NCI-H2171 (cell line): ENCODE measurements at places on chromosomes 6 and 20.

DNA sequence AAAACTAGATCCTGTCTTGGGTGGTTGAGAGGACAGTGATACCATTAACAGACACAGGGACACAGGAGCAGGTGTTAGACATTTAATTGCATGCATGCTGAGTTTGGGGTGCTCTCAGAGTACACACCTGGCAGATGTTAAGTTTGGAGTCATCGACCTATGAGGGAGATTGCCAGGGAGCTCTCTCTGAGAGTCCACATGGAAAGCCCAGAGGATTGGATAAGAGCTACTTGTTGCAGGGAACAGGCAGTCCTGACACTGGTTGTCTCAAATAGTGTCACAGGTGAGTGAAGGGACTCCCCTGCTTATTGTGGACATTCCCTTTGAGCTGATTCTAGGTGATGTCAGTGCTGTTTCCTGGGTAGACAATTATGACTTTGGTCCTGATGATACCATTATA is 3.1 kb downstream of the ATRN start:
- DNase-seq, result no peak

DNA sequence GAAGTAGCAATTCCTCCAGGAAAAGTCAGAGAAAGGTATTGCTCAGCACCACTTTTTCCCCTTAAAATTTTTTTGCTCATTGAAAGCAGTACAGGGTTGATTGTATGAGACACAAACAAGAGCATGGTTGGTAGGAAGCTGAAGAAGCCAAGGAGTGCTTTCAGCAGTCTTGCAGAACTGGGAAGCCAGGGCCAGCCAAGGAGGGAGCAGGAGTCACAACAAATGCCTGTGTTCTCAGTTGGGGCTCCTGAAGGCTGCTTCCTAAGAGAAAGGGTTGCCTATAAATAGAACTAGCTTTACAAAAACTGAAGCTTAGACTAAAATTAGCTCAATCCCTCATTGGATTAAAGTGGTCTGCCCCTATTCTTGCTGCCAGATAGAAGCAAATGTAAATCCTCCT is 3.3 kb upstream of the THEMIS start:
- DNase-seq, result no peak

- DNase-seq, result no peak
Observed at GRCh38 chr6:137883400-137884148, 16.5 kb downstream of the TNFAIP3 start.

GRCh38 chr6:143603455-143603854 is 74.3 kb upstream of the PHACTR2 start:
- DNase-seq, result no peak

GRCh38 chr6:38306931-38307330 is 332.8 kb downstream of the BTBD9 start:
- DNase-seq, result peak; percentile 25

DNA sequence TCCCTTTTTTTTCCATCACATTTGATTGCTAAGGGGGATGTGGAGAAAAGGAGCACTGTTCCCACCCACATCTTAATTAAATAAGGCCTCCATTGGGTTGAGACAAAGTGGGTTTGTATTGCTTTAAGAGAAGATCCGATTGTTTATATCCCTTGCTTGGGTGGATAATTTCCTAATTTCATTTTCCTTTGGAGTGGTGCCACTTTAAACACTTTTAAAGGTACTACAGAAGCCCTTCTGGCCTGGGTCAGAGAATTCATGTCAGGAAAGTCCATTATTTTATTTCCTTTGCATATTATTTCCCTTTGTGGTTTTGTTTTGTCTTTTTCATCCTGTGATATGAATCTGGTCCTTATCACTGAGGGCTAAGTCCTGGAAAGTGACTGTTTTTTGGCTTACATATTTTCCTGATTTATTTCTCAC is 56.9 kb downstream of the PHACTR2 start:
- no peak for DNase-seq

- no peak for DNase-seq
Observed at GRCh38 chr20:58715391-58715800, 22.8 kb downstream of the NPEPL1 start.

- DNase-seq, result no peak
Observed at GRCh38 chr6:151136141-151136755, 103.5 kb upstream of the AKAP12 start.

DNA sequence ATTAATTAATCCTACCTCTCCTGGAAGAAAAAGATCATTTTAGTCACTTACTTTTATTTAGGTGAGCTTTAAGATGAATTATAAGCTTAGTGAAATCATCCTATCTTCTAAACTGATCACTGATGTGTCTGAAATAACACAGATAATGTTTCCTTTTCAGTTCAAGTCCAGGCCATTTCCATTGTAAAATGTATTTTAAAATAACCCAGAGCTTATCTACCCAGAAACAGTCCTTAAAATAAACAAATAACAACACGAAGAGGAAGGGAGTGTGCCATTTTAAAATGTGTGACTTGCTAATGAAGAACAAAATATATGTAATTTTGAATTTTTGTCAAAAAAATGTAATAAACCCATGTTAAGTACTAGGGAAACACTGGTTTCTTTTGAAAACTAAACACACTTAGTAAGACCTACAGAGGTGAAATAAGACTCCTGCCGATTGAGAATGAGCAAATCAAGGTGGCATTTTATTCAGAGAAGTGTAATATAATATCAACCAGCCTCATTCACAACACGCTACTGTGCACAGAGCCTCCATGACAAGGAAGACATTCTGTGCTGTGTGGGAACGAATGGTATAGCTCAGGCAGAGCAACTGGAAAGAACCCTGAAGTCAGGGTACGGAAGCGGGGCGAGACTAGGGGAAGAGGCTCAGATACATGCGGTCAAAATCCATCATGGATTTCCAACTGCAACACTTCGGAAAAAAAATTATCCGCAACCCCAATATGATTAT is 7.7 kb downstream of the LRP11 start:
- no peak for DNase-seq

DNA sequence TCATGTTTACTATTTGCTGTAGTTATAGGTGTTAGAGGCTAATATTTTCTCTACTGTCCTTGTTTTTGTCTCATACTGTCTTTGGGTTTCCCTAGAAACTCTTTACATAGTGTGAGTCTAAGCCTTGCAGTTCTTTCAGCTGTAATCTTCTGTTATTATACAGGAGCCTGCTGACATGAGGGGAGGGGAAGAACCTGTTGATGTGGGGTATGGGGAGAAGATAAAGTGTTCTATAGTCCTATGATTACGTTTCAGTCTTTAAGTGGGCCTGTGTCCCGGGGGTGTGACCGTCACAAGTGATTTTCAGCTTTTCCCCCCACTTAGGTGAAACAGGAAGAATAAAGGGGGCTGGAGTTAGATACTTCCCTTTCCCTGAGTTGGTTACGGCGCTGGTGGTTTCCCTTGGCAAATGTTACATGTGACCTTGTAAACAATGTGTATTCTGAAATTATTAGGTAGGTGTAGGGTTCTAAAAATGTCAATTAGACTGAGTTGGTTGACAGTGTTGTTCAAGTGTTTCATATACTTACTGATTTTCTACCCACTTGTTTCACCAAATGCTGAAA is 41.3 kb downstream of the REV3L start:
- DNase-seq, result no peak

DNA sequence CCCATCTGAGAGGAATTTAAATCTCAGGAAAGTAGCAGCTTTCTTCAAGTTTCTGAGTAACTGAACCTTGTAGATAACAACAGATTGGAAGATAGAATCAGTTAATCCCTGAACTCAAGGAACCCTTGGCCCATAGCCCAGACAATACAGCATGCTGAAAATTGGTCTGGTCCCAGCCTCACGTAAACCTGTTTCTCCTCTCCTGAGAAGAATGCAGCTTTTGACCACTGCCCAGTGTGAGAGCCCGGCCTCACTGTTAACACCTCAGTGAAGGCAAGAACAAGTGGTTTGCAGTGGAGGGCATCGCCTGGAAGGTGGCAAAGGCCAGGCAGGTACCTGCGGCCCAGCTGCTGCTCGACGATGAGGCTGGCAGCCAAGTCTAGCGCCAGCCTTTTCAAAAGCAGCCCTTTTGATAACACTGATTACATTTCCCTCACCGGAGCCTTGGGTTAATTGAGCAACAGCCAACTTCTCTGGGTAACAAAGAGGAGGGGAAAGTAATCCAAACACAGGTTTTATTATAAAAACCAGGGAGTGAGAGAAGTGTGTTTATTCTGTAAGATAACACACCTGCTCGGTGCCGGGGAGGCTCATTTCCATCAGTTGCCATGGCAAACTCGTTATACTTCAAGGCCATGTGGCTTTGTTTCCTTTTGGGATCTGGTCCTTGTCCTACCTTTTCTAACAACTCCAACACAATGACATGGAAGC is 54.0 kb downstream of the TRAF3IP2 start:
- DNase-seq, result peak; percentile 76

DNA sequence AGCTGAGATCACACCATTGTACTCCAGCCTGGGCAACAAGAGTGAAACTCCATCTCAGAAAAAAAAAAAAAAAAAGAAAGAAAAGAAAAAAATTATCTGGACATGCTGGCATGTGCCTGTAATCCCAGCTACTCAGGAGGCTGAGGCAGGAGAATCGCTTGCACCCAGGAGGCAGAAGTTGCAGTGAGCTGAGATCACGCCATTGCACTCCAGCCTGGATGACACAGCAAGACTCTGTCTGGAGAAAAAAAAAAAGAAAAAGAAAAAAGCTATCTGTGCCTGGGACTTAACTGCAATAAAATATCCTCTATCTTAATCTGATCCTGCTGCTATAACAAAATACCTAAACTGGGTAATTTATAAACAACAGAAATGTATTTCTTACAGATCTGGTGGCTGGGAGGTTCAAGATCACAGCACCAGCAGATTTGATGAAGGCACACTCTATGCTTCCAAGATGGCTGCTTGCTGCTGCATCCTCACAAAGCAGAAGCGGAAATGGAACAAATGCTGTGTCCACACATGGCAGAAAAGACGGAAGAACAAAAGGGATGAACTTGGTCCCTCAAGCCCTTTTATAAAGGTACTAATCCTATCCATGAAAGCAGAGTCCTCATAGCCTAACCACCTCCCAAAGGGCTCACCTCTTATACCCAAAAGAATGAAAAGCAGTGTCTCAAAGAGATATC is 273.3 kb upstream of the JARID2 start:
- DNase-seq, result no peak

DNA sequence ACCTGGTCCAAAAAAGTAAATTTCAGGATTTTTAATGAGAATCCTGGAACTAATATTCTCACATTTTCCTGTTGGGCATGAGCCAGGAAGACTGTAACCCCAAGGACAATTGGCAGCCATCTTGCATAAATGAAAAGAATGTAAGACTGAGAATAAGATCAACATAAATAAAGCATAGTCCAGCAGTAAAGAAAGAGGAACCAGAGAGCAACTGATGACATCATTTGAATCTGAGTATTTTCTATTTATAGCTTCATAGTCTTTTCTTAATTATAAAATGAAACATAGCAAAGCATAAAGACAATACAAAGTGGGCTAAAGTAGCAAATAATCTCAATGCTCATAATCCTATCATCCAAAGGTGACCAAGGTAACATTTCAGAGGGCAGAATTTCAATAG is 26.6 kb upstream of the FBXL4 start:
- no peak for DNase-seq

- DNase-seq, result no peak
Observed at GRCh38 chr6:148816117-148816516, 69.3 kb downstream of the UST start.
